ENCODE measurements at places on chromosomes 16 and 17. TPM values are rescaled to one million over a fixed set of nuclear protein-coding genes. Genes with fewer than 3 reads are reported as not detected.

DNA sequence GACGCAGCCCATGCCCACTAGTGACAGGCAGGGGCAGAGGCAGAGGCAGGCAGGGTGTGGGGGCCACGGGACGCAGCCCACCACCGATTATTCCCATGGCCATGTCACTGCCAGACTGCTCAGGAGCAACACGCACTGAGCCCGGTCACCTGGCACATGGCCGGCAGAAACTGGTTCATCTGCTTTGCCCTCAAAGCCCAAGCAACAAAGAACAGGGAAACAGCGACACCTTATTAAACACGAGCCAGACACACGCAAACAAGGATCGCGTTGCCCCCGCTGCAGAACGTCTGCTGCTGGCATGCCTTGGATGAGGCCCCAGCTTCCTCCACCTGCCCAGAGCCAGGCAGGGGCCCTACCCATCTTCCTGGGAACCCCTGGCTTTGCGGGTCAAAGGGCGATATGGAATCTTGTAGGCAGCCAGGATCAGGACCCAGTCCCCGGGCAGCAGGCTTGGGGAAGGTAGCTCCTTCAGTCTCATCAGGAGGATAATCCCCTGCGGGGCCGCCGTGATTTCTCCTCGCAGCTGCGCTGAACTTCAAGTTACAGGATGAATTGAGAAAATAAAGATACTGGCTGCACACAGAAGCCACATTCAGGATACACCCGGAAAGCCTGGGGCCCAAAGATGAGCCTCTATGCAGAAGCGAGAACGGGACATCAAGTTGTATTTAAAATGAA, 4.8 kb downstream of the TBC1D16 start:
- DNase-seq = no peak

GRCh38 chr17:80924807-80925610, 66.6 kb upstream of the CHMP6 start:
- DNase-seq = no peak

DNA sequence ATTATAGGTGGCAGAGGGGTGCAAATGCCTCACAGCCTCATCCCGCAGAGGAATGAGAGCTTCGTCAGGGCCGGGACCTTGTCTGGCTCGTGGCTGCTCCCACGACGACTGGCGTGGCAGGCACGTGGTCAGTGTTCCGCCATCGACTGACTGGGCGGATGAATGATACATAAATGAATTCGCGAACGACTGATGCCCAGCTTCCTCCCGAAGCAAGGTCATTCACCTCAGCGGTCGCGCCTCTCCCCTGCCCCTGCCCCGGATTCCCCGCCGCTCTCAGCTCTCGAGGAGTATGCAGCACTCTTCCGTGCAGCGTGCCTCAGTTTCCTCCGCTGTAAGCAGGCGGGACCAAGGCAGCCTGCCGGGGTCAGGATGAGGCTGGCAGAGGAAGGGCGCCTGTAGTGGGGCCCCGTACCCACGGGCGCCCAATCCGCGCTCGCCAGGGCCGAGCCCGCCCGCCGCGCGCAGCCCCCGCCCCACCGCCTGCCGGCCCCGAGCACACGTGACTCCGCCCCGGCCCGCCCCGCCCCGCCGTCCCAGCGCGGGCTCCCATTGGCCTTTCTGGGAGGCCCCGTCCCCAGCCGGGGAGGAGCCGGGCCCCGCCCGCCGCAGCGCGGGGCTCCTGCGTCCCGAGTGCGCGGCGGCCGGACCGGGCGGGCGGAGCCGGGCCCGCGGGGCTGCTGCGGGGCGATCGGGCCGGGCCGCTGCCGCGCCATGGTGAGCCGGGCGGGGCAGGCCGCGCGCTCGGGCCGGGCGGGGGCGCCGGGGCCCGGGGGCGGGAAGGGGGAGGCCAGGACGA, at the start of gene SNN:
SNN (plus strand) TSS at position 632 of the 799 bp plus-strand sequence. CDS start 7,605 bp downstream, outside the sequence.
- peak; percentile 86 for DNase-seq

GRCh38 chr17:11241611-11242226, 706 bp downstream of the SHISA6 start:
- no peak for DNase-seq

The ENPP7 gene
- 1.4 TPM for total RNA-seq

The SLFN11 gene
- 22.4 TPM for total RNA-seq
